ENCODE measurements at places on chromosomes 6 and 20.

DNA sequence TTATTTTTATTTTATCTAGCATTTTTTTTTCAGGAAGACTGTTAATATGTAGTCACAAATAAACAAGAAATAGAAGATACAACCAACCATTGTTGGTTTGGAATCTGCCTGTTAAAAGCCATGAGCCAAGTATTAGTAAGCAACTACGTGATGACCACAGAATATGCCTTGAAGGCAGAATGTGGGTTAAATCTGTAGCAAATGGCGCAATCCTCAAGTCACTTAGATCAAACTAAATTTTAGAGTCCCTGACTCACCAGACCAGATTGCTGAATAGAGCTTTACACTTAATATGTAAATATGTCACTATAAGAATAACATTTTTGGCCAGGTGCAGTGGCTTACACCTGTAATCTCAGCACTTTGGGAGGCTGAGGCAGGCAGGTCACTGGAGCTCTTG, 800.1 kb upstream of the CITED2 start:
- DNase-seq: no peak

DNA sequence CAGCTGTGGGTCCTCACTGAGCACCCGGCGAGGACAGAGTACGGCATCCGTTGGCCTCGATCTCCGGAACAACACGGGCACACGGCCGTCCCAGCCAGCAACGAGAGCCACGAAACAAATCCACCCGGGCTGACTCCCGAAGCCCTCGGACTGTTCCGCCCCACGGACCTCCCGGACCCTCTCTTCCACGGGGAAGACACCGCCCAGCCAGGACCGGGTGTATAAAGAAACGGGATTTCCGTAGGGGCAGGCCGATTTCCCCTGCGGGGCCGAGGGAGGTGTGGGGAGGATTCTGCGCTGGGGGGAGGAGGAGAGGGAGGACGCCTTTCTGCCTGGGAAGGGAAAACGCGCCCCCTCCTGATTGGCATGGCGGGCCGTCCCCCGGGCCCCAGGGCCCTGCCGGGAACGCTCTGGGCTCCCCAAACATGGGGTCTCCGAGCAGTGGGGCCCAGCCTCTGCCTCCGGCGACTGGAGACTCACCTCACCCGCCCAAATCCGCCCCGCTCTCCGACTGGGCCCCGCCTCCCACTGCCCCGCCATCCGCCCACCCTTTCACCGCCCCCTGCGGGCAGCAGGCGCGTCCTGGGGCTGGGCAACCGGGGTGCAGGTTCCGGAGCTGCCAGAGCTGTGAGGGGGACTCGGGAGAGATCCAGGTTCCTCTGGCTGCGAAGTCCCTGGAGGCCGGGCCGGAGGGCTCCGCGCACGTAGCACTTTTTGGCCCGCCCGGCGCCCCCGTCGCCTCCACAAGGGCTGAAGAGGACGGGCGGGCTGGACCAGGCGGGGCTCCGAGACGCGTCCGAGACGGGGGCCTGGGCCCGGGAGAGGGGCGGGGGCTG, 679 bp upstream of the PPDPF start:
- peak; percentile 93 for DNase-seq

DNA sequence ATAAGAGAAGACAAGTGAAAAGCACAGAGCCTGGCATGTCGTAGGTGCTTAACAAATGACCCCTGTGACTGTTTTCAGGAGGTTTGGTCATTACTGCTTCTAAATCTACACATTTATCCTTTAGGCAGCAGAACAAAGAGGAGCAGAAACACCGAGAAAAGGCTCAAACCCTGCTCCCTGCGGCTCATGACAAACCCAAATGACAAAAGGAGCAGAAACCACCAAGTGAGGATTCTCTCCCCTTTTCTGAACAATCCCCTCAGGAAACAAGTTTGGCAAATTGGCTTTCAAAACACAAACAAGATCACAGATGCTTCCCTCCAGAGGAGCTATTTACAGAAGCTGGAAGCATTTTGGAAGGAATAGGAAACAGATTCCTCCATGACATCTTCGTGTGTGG, 15.8 kb upstream of the SIRPG start:
- no peak for DNase-seq

DNA sequence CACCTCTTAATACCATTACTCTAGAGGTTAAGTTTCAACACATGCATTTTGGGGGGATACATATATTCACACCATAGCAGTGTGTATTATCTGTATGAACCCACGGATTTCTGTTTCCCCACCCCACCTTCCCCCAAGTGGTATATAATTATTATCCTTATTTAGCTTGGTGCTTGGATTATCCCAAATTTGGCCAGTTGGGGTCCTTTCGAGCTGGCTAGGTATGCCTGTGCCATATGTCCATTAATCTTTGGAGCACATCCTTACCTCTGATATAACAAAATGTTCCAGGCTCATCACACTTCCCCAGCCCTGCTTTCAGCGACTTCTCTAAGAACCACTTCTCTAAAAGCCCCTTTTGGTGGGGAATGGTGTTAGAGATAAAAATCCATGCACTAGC, 118.7 kb upstream of the MLIP start:
- DNase-seq: no peak

- DNase-seq: no peak
These were observed 100.4 kb downstream of the PXDC1 start for GRCh38 chr6:3650959-3651697.

GRCh38 chr6:96521306-96521643, 331 bp upstream of the UFL1 start:
- DNase-seq: no peak

- no peak for DNase-seq
These were observed 41.9 kb downstream of the EDN3 start for GRCh38 chr20:59342023-59342957.

- DNase-seq: no peak
These were observed 129.2 kb downstream of the TBX18 start for GRCh38 chr6:84635081-84635761.

DNA sequence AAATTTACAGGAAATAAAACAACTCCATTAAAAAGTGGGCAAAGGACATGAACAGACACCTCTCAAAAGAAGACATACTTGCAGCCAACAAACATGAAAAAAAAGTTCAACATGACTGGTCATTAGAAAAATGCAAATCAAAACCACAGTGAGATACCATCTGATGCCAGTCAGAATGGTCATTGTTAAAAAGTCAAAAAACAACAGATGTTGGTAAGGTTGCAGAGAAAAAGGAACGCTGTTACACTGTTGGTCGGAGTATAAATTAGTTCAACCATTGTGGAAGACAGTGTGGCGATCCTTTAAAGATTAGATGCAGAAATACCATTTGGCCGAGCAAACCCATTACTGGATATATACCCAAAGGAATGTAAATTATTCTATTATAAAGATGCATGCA, 858.0 kb upstream of the FLRT3 start:
- no peak for DNase-seq

All from right kidney (tissue), 9 donors.